ENCODE measurements at places on chromosomes 13 and 19.

GRCh38 chr13:98565726-98566565 is 11.0 kb downstream of the STK24 start:
- no peak for DNase-seq

- DNase-seq: no peak
Measured at GRCh38 chr13:64480211-64480610, 2749.9 kb downstream of the PCDH9 start.

- no peak for DNase-seq
Measured at GRCh38 chr19:54317108-54317964, 4.4 kb upstream of the LILRA5 start.

DNA sequence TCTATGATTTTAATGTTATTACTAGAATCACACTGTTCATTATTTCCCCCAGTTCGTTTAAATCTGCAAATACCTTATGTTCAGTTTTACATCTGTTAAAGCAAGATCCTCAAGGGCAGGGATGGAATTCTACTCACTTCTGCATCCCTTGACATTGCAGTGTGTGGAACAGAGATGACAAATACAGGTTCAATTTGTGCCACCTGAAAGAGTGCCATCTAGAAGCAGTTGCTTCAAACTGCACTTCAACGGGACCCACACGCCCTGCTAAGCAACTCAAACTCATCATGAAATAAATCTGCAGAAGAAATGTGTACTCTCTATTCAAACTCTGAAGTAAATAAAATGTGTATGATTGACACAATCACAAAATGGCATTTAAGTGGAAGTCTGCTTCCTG is 44.5 kb downstream of the RUBCNL start:
- no peak for DNase-seq

DNA sequence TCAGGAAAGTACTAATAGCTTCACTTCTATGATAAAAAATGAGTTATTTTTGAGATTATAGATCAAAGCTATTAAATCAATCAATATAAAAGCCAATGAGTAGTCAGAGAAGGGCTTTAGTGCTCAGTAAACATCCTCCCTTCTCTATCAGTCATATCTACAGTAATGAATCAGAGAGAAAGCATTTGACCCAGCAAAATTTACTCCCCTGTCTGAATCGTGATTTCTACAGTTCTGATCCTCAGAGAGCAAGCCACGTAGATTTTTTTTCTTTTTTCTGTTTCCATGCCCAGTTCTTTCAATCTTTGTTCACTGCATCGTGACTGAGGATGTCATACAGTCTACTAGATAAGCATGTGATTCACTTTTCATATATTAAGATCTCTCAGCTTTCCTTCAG is 16.2 kb upstream of the MBNL2 start:
- DNase-seq: no peak

DNA sequence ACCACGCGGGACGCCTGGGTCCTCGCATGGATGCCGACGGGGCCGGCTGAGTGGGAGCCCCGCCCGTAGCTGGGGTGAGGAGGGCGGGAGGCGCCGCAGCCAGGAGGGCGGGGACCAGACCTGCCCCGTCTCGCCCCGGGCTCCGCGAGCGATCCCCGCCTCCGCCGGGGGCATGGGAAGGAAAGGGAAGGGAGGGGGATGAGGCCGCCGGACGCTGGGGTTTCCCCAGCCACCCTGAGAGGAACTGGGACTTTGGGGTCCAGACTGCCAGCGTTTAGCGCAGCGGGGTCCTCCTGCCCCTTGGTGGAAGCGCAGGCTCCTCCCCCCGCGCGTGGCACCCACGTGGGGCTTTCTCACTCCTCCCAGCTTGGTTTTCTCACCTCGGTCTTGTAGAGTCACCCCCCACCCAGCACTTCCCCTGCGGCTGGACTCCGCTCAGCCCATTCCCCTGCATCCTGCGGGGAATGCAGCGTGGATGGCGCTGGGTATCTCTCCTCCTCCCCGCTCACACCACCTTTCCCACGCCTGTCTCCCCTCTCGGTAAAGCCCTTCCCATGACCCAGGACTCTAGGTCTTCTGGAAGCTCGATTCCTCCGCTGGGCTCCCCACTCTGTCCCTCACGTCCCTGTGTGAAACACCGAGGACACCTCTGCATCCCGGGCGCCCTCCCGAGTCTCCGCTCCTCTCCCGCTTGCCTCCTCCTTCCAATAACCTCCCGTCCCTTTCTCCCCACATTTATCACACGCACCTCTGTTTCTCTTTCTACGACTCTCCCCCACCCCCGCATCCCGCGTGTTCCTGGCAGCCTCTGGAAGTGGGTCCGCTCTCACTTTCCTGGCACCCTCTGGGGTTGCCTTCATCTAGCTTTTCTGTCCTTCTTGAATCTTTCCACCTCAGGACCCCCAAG is 2.1 kb downstream of the TGFB1 start:
- DNase-seq: peak; percentile 89

DNA sequence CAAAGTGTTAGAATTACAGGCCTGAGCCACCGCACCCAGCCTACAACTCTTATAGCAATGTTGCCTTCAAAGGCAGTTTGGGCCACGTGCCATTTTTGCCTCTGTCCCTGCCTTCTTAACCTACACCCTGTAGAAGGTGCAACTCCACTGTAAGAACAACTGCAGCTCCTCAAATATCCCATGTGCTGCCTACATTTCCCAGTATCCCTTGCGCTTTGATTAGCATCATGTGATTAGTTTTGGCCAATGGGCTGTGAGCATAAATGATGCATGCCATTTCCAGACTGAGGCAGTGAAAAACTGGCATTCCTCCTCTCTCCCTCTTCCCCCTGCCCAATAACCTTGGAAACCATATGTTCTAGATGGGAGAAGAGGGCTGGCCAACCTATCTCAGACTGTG is 75.2 kb upstream of the MRI1 start:
- DNase-seq: peak; percentile 26

- DNase-seq: no peak
Measured at GRCh38 chr19:29769997-29770396, 41.8 kb upstream of the CCNE1 start.

DNA sequence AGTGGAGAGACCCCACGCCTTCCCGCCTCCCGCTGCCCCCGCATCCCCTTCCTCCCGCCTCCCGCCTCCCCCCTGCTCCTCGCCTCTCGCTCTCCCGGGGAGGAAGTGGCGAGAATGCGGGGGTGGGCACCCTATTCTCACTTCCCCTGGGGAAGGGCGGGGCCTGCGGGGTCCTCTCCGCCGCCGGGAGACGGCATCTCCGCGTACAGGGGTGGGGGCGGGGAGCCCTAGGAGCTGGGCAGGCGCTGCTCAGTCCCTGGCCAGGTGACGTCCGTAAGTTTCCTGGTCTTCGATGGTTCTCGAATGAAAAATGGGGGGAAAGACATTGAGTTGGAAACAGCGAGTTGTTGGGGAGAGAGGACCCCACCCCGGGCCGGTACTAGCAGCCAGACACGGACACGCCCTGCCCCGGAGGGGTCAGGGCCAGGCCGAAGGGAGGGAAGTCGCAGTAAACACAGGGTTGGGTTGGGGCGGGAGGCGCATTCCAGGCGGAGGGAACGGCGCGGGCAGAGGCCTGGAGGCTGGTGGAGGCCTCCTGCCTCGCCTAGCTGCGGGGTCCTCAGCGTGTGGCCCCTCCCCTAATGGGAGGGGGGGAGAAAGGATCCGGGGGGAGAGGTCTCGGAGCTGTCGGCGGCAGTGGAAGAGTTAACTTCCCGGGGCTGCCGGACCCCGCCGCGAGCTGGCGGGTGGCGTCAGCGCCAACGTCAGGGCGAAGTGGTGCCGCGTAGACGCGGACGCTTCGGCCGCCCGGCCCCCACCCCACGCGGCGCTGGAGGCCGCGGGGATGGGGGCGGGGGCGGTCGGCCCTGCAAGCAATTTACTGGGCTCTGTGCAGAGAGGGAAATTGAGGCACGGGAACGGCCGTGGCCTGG is 10.4 kb upstream of the JUND start:
- DNase-seq: peak; percentile 94

- DNase-seq: no peak
Measured at GRCh38 chr19:4199699-4200293, 17.3 kb downstream of the ANKRD24 start.

DNA sequence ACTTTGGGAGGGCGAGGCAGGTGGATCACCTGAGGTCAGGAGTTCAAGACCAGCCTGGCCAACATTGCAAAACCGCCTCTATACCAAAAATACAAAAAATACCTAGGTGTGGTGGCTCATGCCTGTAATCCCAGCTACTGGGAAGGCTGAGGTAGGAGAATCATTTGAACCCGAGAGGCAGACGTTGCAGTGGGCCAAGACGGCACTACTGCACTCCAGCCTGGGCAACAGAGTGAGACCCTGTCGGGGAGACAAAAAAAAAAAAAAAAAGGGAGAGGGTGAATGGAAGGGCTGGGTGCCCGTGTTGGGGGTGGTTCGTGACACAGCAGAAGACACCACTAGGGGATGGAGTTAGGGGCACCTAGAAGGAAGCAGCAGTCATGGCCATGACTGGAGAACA is 10.8 kb downstream of the CFD start:
- no peak for DNase-seq

GRCh38 chr19:4292515-4292914 is 9.7 kb downstream of the TMIGD2 start:
- DNase-seq: no peak

- DNase-seq: no peak
Measured at GRCh38 chr19:46251416-46251815, 21.9 kb downstream of the IGFL1 start.

DNA sequence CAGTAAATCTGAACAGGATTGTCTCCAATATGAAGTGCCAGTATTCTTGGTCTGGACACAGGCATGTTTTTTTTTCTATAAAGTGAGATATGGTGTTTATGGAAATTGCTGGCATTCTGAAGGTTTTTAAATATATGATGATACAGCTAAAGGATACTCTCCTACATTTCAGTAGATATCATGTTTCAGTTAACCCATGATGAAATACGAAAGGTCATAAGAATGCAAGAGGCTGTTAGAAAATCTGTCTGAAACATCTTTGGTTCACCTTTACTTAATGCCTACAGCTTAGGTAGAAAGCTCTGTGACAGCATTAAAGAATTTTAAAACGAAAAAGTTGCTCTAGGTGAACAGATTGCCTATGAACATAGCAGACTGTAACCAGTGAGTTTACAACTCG is 9.1 kb downstream of the FRY start:
- DNase-seq: no peak

- no peak for DNase-seq
Measured at GRCh38 chr13:20451397-20451796, 74.3 kb downstream of the CRYL1 start.

GRCh38 chr19:38788478-38789243 is at the start of gene LGALS7B:
TSS of gene LGALS7B (plus strand) at chr19:38789200. CDS start at chr19:38789227, 27 bp downstream.
- no peak for DNase-seq

DNA sequence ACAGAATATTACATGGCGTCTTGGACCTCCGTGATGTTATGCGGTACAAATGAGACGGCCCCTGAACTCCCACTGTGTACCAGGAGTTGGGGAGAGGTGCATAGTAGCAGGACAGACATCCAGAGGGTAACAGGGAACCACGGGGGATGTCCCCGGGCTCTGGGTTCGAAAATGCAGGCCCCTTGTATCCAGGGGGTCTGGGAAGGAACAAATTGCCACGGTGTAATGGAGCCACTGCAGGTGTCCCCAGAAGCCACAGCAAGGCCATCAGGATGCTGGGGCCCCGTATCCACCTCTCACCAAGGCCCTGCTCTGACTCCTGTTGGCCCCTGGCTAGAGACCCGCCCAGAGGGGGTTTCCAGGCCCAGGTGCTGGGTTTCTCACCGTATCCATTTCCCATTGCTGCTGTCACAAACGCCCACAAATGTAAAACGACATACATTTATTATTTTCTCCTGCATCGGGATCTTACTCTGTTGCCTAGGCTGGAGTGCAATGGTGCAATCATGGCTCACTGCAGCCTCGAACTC is 77.8 kb downstream of the INSR start:
- DNase-seq: peak; percentile 53

DNA sequence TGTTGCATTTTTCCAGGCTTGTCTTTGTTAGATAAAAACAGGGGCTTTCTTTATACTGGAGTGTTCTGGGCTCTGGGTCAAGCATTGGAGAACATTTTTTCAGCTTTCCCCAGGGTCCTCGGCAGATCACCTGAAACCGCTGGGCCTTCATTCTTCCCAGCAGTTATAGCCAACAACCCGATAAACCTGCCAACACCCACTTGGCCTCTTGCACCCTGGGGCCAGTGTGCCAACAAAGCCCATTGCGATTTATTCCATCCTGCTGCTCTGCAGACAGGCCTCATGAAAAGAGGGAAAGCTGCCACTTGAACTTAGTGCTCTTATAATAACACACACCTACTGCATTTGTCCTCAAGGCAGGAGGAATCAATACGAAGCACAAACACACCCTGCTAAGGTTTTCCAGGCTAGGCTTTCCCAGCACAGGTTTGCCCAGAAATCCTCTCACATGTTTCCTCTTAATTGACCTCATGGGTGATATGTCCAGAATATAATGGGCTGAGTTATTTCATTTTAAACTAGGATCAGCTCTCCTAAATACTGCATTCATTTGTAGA is 669.3 kb downstream of the LIG4 start:
- DNase-seq: no peak

- peak; percentile 65 for DNase-seq
Measured at GRCh38 chr19:49564616-49565045, 15.7 kb downstream of the NOSIP start.

- DNase-seq: no peak
Measured at GRCh38 chr13:38686577-38687245, at the start of gene FREM2. TSS of gene FREM2 (plus strand) at chr13:38687077. CDS start at chr13:38687345, 268 bp downstream.
